ENCODE measurements at places on chromosomes 12 and 14.

DNA sequence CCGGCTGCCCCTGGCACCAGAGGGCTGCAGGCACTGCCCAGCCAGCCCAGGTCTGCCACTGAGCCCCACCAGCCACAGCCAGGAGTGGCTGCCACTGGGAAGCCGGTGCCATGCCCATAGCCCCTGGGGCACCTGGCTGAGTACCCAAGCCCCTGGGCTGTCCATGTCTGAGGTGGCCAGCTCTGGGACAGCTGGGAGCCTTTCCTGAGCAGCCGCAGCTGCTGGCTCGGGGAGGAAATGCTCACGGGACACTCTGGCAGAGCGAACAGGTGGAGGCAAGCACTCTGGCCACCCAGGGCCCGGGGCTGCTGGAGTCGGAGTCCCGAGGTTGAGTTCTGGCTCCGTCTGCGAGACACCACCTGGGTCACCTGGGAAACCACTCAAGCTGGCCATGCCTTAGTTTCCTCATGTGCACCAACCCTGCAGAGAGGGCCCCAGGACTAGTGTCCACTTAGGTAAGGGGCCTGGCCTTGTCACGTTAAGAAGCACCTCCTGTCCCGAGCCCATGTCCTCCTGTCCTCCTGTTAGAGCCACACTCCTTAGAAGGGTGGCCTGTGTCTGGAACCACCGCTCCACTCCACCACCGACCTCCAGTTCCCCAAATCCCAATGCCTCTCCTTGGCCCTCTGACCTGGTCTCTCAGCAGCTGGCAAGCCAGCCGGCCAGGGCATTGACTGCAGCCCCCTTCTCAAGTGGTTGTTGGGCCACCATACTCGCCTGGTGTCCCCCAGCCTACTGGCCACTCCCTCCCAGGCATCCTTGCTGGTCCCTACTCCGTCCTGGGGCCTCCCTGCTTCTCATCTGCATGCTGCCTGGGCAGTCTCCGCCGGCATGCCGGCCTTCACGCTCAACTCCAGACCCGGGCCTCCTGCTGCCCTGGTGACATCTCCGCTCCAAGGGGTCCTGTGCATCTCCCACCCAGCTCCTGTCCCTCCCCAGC is 45.3 kb downstream of the BEGAIN start:
- DNase-seq = no peak

DNA sequence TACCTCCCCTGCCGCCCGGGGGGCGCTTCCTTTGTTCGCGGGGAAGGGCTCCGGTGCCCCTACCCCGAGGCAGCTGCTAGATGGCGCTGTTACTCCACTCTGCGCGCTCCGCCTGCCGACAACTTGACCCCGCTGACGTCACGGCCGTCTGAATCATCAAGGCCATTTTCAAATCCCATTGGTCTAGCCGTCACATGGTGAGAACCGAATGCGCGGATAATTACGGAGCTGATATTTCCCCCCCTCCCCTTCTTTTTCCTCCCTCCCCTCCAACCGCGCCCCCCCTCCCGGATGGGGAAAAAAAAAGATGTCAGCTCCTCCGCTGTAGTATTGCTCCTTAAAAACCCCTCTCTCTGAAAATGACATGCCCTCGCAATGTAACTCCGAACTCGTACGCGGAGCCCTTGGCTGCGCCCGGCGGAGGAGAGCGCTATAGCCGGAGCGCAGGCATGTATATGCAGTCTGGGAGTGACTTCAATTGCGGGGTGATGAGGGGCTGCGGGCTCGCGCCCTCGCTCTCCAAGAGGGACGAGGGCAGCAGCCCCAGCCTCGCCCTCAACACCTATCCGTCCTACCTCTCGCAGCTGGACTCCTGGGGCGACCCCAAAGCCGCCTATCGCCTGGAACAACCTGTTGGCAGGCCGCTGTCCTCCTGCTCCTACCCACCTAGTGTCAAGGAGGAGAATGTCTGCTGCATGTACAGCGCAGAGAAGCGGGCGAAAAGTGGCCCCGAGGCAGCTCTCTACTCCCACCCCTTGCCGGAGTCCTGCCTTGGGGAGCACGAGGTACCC is at the start of gene HOXC10:
TSS of gene HOXC10 (plus strand) at position 246 of the 791 bp plus-strand sequence. CDS start at position 360, 114 bp downstream.
- DNase-seq = no peak

DNA sequence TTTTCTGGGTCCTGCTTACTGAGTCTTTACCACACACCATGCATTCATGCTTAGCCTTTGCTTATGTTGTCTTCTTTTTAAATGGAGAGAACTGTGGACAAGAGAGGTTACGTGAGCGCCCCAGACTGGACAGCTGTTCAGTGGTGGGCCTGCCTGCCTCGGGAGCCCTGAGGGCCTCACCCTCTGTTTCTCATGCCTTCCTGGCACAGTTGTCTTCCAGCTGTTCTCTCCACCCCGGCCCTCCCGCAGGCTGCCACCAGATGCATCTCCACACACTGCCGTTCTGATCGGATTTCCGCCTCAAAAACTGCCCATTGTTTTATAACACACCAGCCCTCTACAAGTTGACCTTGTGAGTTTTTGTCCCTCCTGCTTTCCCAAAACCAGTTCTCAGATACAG is 100.8 kb downstream of the SAMD4A start:
- DNase-seq = no peak

- no peak for DNase-seq
These were observed 267.1 kb upstream of the PRKD1 start for GRCh38 chr14:30194741-30195148.

DNA sequence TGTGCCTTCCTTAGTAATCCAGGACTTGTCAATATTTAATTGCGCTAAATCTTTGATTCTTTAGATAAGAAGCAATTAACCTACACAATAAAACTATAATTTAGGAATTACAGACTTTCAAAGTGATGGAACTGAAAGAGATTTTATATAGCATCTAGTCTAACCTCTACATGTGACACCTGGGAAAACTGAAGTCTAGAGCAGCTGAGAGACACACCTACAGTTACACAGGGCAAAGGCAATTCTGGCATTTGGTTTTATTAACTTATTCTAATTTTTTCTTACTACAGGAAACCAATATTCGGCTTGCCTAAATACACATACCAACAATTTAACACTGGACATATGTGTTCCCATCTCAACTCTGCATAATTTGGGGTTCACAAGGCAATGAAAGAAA is 196.5 kb downstream of the STXBP6 start:
- no peak for DNase-seq

DNA sequence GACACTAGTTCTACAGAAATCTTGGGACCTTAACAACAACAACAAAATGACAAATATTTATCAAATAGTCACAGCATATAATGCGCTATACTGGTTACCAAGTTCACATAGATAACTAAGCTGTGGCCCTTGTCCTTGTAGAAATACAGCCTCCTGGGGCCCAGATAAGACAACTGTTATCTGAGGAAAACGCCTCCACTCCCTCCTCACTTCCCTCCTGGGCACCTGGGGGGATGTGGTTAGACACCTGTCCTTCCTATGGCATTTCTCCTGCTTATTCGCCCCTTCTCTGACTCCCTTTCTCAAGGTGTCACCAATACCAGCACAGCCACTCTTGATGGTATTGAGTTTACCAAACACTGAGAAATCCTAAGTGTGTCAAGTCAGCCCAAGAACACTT is 419.4 kb downstream of the RAD51B start:
- no peak for DNase-seq

GRCh38 chr14:28867571-28867970 is 101.0 kb downstream of the FOXG1 start:
- no peak for DNase-seq

- no peak for DNase-seq
These were observed 550 bp downstream of the TEAD4 start for GRCh38 chr12:2959505-2960389.

DNA sequence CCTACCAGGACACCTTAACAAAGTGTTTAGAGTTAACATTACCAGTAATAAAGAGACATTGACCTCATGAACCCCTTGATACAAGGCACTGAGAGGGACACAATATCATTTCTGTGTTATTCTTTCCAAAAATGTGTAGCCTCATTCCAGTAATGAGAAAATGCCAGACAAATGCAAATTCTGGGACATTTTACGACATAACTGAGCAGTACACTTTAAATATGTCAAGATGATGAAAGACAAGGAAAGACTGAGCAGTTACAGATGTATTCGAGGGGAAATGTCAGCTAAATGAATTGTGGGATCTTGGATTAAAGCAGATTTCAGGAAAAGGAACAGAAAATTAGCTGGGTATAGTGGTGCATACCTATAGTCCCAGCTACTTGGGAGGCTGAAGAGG is 255.6 kb downstream of the ERC1 start:
- DNase-seq = no peak

DNA sequence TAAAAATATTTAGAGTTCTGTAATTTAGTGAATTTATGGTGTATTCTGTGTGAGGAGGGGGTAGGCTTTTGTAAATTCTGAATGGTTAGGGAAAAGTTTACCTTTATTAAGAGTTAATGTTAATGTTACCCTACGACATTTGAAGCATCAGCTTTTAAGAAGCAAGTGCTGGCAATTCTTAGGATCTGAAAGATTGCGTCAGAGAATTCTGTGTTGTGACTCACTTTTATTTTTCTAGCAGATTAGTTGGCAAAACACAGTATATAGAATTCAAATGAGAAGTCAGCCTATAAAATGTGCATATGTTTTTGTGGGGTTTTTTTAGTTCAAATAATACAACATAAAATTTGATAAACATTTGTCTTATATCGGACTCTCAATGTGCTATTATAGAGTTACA is 97.6 kb downstream of the RAD52 start:
- DNase-seq = no peak

DNA sequence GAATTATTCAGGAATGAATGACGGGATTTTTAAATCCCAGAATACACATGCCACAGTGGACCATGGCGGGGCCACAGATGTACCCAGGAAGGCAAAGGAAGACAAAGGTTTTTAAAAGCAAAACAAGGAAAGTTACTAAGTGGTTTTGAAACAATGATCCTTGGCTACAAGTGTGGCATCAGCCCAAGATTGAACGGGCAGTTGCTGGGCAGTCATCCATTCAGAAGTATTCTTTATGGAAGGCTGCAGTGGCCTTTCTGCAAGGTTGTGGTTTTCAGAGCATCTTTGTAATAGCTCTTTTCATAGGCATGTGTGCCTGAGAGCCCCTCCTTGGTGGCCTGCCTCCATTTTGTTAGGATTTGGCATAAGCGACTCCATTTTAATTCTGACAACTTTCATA is 13.4 kb upstream of the IFI27 start:
- DNase-seq = no peak

- no peak for DNase-seq
These were observed 69.9 kb downstream of the PTHLH start for GRCh38 chr12:27902651-27903050.

DNA sequence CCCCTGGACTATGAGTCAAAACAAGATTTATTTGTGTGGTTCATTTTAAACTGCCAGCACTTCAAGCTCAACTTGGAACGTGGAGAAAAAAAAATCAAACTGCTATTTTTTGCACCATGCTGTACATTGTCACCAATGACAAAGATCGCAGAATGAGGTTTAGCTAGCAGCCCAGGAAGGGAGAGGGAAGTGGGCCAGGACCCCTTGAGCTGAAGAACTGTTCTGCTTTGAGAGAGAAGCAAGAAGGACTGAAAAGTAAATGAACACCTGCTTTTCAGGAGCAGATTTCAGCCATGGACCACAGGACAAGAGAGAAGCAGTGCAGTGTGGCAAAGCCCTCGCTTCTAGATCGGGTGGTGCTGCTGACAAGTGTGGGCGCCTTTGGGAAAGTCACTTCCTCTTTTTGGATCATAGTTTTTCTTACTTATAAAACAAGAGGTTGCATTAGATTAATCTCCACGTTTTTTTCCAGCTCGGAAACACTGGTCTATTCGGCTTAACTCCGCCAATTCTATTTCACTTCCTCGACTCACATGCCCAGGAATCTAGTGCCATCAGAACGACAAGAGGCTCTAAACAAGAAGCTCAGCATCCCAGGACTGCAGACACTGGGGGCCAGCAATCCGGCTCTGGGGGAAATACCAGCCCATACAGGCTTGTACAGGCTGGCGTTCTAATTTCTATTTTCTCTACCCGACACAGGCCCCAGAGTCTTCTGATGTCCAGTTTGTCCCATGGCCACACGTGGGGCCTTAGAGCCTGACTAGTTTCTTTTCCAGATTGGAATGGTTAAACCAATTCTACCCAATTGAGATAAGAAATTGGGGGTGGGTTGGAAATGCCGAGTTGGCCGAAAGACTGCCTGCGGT is 129.9 kb downstream of the CRACR2A start:
- no peak for DNase-seq

DNA sequence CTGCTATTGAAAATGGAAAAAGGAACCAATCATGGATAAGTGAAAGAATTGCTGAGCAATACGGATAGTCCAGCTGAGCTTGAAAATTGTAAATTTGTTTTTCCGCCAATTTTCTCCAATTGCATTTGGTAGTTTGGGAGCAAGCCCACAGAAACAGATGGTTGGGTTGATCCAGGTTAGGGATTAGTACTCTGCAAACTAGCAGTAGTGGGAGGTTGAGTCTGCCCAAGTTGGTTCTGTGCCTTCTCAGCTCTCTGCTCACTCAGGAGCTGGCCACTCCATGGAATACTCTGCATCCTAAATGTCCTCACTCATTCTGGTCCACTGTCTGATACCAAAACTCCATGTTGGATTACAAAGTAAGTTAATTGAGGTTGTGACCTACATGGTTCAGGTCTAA is 361.1 kb upstream of the ATP2B1 start:
- no peak for DNase-seq

GRCh38 chr12:62581288-62582064 is 114.8 kb downstream of the MON2 start:
- DNase-seq = no peak

DNA sequence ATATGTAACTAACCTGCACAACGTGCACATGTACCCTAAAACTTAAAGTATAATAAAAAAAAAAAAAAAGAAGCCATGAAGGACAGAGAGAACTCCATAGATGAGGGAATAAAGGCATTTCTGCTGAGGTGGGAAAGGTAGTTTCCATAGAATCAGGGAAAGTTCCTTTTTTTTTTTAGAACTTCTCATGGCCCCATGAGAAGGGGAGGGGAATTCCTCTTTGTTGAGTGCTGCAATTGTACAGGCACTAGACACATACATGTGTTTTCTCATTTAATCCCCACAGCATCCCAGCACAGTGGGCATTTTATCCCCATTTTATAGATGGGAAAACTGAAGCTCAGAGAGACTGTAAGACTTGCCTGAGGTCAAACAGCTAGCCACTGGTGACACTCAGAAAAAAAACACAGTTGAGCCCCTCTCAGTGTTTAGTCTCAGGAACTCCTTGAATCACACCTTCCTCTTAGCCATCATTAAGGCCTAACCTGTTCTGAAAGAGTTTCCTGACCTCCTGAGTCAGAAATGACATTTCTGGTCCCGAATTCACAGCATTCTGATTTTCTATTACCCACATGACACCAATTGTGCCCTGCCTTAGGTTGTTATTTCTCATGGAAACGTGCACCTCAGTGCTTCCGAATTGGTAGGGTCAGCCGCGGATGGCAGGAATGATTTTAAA is 189.3 kb upstream of the G2E3 start:
- no peak for DNase-seq
